ENCODE measurements at places on chromosomes 12 and 14.

GRCh38 chr14:34583525-34583924, 44.0 kb upstream of the EAPP start:
- no peak for DNase-seq

DNA sequence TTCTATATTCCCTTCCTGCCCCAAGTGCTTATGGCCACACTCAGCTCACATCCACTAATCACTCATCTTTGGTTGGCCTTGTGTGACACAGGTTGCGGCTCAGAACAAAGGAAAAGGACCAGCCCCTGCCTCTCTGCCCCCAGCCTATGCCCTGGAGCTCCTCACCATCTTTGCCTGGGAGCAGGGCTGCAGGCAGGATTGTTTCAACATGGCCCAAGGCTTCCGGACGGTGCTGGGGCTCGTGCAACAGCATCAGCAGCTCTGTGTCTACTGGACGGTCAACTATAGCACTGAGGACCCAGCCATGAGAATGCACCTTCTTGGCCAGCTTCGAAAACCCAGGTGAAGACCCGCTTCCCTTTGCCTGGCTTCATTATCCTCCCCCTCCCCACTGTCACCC, 15.8 kb upstream of the OAS2 start:
- no peak for DNase-seq

- no peak for DNase-seq
Observed at GRCh38 chr14:89565607-89566006, 148.6 kb upstream of the FOXN3 start.

- no peak for DNase-seq
Observed at GRCh38 chr12:14403711-14404196, 38.3 kb downstream of the ATF7IP start.

DNA sequence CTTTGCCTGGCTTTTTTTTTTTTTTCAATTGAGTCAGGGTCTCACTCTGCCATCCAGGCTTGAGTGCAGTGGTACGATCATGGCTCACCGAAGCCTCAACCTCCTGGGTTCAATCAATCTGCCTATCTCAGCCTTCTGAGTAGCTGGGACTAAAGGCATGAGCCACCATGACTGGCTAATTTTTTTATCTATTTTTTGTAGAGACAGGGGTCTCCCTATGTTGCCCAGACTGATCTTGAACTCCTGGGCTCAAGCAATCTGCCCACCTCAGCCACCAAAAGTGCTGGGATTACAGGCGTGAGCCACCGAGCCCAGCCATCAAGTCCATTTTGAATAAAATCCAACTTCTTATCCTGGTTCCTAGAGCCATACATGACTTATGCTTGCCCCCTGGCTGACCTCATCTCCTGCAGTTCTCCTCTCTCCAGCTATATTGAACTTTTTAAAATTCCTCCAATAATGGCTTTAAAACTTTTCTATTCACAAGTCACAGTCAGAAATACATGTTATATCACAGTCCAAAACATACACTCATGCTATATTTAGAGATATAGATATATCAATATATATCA, 10.4 kb upstream of the RND1 start:
- DNase-seq: no peak

DNA sequence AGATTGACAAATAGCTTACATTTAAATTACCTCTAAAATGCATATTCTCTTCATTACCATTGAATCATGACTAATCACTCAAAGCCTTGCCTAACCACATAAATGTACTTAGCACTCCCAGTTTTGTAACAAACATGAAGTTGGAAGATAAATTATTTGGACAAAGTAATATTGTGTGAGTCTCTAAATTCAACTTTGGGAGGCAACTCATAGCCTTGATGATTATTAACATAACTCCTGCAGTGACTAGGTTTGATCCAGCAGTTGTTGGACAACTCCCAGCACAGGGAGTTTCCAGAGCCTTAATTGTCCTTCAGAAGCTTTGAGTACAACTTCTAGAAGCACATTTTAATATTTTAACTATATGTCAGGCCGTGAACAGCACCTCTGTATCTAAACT, 153.4 kb upstream of the PDZRN4 start:
- DNase-seq: no peak

DNA sequence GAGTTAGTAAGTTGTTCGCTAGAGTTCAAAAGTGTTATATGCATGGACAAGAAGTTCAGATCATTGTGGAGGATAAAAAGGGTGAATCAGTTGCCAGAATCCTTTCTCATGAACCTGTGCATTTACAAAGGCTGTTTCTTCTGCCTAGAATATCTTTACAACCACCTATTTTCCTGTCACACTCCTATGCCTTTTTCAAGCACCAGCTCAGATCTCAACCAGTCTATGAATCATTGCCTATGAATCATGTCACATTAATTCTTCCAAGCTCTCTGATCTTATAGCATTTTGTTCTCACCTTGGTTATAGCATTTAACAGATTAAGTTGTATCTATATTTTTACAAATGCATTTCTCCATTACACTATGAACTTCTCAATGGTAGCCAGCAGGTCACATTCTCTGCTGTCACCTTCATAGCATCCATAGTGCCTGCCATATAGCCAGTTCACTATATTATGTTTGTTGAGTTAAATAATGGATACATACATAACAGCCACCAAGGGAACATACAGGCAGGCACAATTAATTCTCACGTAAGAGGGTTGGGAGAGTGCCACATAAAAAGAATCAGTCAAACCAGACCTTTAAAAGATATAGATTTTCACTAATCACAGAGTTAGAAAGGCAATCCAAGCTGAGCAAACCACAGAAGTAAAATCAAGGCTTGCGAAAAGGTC, 573.0 kb downstream of the FOXG1 start:
- no peak for DNase-seq

GRCh38 chr12:79644274-79645234, 46.2 kb downstream of the PAWR start:
- no peak for DNase-seq

DNA sequence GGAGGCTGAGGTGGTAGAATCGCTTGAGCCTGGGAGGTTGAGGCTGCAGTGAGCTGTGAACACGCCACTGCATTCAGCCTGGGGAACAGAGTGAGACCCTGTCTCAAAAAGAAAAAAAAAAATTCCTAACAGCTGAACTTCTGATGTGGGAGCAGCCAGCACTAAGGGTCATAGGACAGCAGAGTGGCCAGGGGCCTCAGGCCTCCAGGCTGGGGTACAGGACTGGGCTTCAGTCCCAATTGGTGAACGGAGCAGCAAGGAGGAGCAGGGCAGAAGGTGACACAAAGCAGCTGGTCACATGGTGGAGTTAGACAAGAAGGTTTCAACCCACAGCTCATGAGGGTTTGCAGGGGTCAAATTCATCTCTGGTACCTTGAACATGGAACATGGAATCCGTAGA, 40.8 kb upstream of the NRXN3 start:
- DNase-seq: no peak

DNA sequence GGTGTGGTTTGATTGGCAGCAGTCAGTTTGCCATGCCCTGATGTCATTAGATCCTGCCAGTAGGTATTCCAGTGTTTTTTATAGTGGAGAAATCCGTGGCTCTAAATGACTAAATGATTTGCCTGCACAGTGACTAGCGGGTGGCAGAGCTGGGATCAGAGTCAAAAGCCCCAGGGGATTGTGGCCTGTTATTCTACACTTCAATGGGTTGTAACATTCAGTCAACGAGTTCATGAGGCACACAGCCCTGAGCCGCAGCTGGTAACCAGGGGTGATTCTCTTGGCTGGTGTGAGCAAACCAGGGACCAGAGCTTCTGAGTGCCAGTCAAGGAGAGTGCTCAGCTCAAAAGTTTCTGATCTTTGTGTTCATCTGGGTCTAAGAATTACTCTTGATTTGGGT, 1.8 kb downstream of the MYH6 start:
- DNase-seq: no peak

DNA sequence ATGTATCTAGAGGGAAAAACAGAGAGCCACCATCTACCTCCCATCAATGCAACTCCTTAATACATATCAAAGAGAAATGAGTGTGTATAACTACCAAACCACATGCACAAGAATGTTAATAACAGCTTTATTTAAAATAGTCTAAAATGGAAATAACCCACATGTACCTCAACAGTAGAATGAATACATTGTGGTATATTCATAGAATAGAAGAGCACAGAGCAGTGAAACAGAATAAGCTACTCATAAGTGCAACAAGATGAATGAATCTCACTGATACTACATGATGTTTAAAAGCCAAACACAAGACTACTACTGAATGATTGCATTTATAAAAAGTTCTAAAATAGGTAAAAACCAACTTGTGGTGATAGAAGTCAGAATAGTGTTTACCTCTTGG, 232.5 kb downstream of the BTG1 start:
- no peak for DNase-seq

- no peak for DNase-seq
Observed at GRCh38 chr14:31877255-31877798, 199.8 kb upstream of the ARHGAP5 start.

- DNase-seq: no peak
Observed at GRCh38 chr12:47944685-47945340, 18.6 kb upstream of the TMEM106C start.

DNA sequence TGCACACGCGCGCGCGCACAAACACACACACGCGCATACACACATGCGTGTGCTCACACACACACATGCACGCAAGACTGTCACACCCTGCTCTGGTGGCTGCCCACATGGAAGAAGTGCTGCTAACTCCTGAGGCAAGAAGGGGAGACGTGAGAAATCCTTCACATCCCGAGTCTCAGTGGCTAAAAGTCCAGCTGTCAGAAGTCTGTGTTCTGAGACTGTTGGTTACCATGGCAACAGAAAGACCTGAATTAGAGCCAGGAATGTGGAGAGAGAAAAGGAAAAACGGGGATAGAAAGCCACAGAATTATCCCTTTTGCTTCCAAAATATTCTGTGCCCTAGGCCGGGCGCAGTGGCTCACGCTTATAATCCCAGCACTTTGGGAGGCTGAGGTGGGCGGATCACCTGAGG, 71.2 kb downstream of the PPFIBP1 start:
- peak; percentile 12 for DNase-seq

GRCh38 chr14:50000380-50001150, 107.7 kb downstream of the ARF6 start:
- DNase-seq: no peak

DNA sequence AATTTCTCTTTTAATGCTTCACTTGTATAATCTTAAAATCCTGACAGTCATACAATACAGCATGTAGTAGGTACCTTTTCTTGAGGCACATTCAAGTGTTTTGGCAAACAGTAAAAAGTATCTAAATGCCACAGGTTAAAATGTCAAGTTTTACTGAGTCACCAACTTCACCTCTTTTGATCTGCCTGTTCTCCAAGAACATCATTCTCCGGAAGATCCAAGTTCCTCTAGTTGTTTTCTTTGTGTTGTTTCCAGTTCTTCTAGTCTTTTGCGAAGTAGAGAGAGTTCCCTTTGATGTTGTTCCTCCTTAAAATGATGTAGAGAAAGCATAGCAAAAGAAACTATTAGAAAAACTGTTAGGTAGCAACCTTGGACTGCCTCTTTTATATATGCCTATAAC, 151.1 kb downstream of the CEP83 start:
- no peak for DNase-seq

- DNase-seq: no peak
Observed at GRCh38 chr12:50240096-50240791, 43.1 kb downstream of the LIMA1 start.

- no peak for DNase-seq
Observed at GRCh38 chr14:37618498-37619028, 23.1 kb downstream of the TTC6 start.

- DNase-seq: no peak
Observed at GRCh38 chr12:120646044-120646443, 5.6 kb downstream of the CABP1 start.

- no peak for DNase-seq
Observed at GRCh38 chr12:591167-592023, 71.8 kb downstream of the NINJ2 start.

DNA sequence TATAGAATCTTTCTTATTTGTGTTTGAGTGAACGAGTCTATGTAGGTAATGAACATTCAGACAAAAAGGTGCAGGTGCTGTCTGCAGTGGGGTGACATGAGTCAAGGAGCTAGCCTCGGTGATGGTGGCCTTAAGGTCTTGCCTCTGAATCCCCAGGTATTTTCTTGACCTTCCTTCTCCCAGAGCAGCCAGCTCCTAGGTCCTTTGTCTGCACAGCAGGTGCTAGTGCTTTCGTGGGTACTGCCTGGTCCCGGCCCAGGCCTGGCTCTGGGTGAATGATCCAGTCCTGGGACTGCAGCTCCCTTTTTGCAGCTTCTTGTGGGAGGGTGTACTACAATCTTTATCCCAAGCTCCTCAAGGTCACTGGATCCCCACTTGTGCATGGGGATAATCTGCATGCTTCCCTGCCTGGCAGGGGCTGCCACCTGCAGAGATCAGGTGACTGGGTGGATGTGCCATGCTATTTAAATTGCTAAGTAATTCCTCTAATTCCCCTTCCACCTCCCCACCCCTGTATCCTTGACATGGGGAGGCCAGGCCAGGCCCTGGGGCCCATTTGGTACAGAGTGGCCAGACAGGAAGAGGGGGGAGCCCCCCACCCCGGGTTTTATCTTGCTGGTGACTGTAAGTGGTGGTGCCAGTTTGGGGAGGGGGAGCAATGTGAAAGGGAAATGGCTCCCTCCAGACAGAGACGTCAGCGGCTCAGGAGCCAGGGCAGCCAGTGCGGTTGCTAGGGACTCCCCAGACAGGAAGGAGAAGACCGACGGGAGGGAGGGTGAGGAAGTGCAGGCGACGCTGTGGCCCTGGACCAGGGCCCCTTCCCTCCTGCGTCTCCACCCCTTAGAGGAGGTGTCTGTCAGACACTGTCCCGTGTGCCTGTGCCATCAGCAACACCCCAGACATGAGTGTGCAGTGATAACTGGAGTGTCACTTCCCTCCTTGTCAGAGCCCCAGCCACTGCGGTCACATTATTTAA, 6.7 kb downstream of the VASH1 start:
- DNase-seq: peak; percentile 64

- no peak for DNase-seq
Observed at GRCh38 chr12:68611806-68612160, 1.1 kb downstream of the RAP1B start.

GRCh38 chr12:21718944-21719650, 55.4 kb downstream of the KCNJ8 start:
- DNase-seq: no peak

DNA sequence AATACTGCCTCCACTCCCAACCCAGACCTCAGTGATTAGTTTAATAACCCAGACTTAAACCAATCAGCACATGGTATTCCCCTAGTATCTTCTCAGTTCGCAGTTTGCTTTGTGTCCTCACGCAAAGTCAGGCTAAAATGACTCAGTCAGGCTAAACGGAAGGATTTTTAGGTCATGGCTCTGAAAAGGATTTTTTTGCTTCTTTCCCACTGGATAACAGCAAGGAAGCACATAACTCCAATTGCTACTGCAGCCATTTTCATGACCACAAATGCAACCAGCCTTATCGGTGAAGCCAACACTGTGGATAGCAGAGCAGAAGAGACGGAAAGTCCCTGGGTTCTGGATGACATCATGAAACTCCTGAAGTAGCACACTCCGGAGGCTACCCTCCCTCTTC, 67.7 kb downstream of the ZC3H14 start:
- DNase-seq: no peak

- no peak for DNase-seq
Observed at GRCh38 chr12:105476616-105477015, 146.1 kb downstream of the C12orf75 start.

DNA sequence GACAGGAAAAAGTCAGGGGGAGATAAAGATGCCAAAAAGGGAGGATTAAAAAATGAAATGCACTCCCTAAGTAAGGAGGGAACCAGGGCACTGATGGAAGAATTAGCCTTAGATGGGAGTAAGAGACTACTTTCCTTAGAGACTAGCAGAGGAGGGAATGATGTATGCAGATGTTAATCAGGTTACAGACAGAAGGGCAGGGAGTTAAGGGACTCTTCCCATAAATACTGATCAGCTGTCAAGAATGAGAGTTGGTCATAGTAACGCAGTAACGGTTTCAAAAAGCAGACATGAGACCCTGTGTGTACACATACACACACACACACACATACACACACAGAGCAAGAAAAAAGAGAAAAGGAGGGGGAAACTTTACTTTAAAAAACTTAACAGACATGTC, 93.4 kb downstream of the PHLDA1 start:
- no peak for DNase-seq

Measured in anterior cingulate cortex (tissue), 58 donors.